Vagina (tissue), 2 donors: ENCODE measurements at places on chromosomes 16 and 17. TPM values are rescaled to one million over a fixed set of nuclear protein-coding genes. Genes with fewer than 3 reads are reported as not detected.

Gene STH
- not detected for total RNA-seq

Gene RPL19
- 2,758 TPM for total RNA-seq

Gene HS3ST4
- 1.5 TPM for total RNA-seq

Gene CBLN1
- not detected for total RNA-seq

Gene C16orf89
- 4.4 TPM for total RNA-seq

Gene MAPT
- total RNA-seq, result 6.1 TPM

Gene NRN1L
- not detected for total RNA-seq

Gene SPG7
- 119 TPM for total RNA-seq

Gene PRR29
- total RNA-seq, result not detected

Gene PERCC1
- total RNA-seq, result not detected

DNA sequence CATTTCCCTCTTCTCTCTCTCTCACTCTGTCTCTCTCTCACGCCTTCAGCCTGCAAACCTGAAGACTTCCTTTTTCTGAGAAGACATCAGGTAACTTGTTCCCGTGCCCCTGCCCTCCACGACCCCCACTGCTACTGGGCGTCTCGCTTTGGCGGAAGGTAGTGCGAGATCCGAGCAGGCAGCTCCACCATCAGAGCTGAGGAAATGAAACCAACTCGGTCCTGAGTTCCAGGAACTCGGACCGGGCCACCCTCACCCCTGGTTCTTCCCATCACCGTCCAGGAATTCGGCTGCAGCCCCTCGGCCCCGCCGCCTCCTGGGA is 585 bp downstream of the MLKL start:
- DNase-seq, result no peak

DNA sequence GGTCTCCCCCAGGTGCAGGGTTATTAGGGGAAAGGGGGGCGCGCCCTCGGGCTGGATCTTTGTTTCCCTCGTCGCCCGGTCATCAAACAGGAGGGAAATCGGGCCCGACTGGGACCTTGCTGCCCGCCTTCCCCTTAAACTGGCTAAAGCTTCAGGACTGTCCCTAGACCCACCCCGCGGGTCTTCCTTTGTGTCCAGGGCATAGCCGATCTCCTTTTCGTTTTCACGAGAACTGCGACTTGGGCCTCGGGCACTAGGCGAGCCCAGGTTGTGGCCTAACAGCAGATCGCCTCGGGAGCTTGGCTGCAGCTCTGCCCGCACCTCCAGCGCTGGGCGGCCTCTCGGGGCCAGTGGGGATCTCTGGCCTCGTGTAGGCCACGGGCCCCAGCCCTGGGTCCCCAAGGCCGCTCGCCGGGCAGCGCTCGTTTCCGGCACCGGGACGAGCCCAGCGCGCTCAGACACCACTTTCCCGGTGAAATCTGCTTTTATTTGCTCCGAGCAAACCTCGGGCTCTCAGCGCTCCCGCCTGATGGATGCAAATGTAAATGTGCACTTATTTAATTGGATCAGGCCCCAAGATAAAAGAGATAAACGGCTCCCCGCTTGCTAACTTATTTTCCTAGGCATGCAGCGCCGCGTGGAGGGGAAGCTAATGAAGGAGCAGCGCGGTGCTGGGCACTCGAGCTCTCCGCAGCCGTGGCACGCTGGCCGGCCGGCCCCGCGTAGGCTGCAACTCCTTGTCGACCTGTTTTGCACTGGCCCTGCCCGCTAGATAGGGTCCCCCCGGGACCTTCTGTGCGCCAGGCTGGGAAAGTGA is 7.8 kb downstream of the IRX5 start:
- no peak for DNase-seq

DNA sequence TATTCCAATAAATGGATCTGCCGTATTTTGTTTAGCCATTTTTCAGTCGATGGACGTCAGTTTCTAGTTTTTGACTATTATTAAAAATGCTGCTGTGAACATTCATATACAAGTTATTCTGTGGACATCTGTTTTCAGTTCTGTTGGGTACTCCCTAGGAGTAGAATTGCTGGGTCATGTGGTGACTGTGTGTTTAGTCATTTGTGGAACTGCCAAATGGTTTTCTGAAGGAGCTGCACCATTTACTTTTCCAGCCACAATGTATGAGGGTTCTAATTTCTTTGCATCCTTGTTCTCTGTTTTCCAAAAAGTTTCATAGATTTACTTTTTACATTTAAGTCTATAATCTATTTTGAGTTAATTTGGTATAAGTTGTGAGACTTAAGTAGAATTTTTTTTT is 29.5 kb downstream of the CYLD start:
- DNase-seq, result no peak

GRCh38 chr17:1908699-1909309 is 79.0 kb downstream of the RPA1 start:
- DNase-seq, result no peak

DNA sequence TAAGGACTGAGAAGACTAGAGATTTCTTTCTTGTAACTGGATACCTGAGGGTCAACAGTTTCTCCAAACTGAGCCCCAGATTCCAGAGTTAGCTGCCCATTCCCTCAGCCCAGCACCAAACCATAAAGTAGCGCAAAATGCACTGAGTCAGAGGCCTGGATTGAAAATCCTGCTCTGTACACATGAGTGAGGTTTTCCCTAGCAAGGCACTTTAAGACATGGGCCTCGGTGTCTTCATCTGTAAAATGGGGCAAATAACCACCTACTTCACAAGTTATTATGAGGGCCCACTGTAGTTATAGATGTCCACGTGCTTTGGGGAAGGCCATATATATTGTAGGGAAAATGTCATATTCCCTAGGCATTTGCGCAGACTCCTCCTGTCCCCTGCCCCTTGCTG is 10.3 kb upstream of the DLX4 start:
- DNase-seq, result no peak

DNA sequence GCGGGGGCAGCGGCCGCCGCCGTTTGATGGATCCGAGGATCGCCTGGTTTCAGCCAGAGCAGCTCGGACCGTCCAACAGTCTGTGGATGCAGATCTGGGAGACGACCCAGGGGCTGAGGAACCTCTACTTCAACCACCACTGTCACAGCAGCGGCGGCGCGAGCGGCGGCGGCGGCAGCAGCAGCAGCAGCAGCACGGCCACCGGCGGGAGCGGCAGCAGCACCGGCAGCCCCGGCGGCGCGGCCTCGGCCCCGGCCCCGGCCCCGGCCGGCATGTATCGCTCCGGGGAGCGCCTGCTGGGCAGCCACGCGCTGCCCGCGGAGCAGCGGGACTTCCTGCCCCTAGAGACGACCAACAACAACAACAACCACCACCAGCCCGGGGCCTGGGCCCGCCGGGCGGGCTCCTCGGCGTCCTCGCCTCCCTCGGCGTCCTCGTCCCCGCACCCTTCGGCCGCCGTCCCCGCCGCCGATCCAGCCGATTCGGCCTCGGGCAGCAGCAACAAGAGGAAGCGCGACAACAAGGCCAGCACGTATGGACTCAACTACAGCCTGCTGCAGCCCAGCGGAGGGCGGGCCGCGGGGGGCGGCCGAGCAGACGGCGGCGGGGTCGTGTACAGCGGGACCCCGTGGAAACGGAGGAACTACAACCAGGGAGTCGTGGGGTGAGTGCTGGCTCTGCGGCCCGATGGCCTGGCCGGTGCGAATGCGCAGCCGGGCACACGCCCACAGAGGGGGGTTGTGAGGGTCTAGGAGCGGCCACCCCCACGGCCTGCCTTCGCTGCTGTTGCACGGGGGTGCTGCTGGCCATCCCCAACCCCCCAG is 702 bp downstream of the TENT4B start:
- DNase-seq, result no peak

GRCh38 chr16:70809392-70810060 is 8.6 kb upstream of the VAC14 start:
- DNase-seq, result no peak

DNA sequence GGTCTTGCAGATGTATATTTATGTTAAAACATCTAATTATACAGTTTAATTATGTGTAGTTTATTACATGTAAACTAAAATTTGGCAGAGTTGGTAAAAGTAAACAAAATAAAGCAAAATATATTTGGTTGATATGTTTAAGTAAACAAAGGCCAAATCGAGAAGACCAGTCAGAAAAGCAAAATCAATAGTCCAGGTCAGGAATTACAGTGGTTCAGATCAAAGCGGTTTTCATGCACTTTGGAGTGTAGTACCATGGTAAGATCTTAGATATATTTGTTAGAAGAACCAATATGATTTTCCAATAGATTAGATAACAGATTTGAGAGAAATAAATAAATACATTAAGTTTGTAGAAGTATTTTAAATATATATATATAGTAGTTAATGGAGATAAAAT is 1421.6 kb upstream of the CDH8 start:
- no peak for DNase-seq

- DNase-seq, result peak; percentile 67
Observed at GRCh38 chr16:57606847-57607501, 21.5 kb upstream of the ADGRG1 start.

GRCh38 chr16:19583665-19584300 is 28.3 kb downstream of the VPS35L start:
- no peak for DNase-seq

DNA sequence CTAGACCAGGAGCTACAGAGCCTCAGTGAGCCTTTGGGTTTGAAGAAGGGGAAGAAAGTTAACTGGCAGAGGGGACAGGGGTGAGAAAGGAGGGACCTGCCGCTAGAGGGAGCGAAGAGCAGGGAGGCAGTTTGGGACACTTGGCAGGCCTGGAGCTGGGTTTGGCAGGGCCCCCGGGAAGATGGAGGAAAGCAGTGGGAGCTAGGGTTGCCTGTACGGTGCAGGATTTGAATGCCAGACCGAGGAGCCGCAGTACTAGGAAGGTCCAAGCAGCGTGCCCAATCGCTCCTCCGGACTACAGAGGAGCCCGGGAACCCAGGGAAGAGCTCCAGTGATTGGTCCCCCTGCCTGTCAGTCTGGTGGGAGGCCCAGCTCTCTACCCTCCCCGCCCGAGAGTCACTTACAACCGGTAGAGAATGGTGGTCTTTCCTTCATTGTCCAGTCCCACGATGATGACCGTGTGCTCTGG is 1.3 kb downstream of the ARL5C start:
- DNase-seq, result no peak

GRCh38 chr16:19810817-19811731 is 73.6 kb downstream of the GPRC5B start:
- no peak for DNase-seq

DNA sequence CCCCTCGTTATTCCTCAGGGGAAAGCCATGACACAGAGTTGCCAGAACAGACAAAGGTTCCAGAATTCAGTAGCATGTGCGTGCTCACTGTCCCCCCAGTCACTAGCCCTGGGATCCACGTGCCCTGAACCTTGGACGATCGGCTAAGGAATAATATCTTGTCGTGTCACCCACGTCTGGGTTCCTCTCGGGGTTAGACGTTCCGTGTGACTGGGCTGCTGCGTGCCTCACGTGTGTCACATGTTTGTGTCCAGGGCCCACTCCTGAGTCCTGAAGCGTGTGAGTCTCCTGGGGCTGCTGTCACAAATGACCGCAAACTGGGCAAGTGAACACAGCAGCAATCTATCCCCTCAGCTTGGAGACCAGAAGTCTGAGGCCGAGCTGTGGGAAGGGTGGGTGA is 12.4 kb upstream of the ZNF469 start:
- no peak for DNase-seq

GRCh38 chr17:73566905-73567782 is 77.1 kb downstream of the SDK2 start:
- no peak for DNase-seq

GRCh38 chr16:67393788-67394154 is 473 bp upstream of the TPPP3 start:
- DNase-seq, result no peak
